ENCODE measurements at places on chromosomes 4 and X.

GRCh38 chr4:59712470-59712869, 1487.7 kb upstream of the ADGRL3 start:
- no peaks in the 10 kb centered on the region for H3K4me1 ChIP-seq
- H3K27me3 ChIP-seq: no peaks in the 10 kb centered on the region
- H3K27ac ChIP-seq: no peak overlapping the region
- H3K36me3 ChIP-seq: no peaks in the 10 kb centered on the region
- DNase-seq: no peak
- no peak overlapping the region for H3K4me3 ChIP-seq

DNA sequence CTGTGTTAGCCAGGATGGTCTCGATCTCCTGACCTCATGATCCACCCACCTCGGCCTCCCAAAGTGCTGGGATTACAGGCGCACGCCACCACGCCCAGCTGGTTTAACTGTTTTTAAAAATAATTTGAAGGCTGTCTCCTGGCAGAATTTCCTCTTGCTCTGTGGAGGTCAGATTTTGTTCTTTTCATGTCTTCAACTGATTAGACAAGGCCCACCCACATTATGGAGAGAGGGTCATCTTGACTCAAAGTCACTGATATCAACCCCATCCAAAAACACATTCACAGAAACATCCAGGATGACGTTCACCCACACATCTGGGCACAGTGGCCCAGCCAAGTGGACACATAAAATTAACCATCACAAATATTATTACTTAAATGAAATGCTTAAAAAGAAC, 365.4 kb downstream of the DHRSX start:
- H3K4me3 ChIP-seq: no peak overlapping the region
- H3K27me3 ChIP-seq: no peaks in the 10 kb centered on the region
- no peaks in the 10 kb centered on the region for H3K36me3 ChIP-seq

GRCh38 chr4:108619372-108620100, 840 bp upstream of the RPL34 start:
- DNase-seq: no peak
- peaks cover 34% of the 10 kb centered on the region for H3K36me3 ChIP-seq
- peak overlapping the region; percentile 88 for H3K4me3 ChIP-seq
- H3K27ac ChIP-seq: no peak overlapping the region

- no peak overlapping the region for H3K27ac ChIP-seq
- no peaks in the 10 kb centered on the region for H3K36me3 ChIP-seq
- H3K27me3 ChIP-seq: no peaks in the 10 kb centered on the region
- H3K4me3 ChIP-seq: no peak overlapping the region
- DNase-seq: no peak
- H3K4me1 ChIP-seq: no peaks in the 10 kb centered on the region
Observed at GRCh38 chr4:158945529-158946108, 157.3 kb upstream of the RAPGEF2 start.

DNA sequence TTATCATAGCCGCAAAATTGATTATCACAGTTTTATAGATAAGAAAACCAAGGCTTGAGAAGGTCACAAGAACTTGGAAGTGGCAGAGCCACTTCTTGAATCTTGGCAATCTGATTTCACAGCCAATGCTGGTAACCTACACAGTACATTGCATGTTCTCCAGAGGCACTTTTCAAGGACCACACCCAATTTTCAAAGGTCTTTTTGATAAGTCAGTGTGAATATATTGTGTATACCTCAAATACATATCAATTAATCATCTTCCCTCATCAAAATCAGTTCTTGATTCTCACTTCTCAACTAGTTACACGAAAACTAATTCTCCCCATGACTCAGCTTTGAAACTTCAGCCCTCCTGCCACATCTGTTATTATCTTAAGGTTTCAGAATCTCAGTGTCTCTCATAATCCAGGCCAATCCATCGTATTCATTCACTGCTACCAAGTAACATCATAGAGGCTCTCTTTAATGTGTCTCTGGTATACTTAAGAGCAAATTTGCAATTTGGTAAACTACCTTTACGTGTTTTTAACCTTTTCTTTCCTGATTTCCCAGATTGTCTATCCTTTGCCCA, 16.8 kb downstream of the CAMK2D start:
- H3K4me3 ChIP-seq: no peak overlapping the region
- no peaks in the 10 kb centered on the region for H3K36me3 ChIP-seq
- no peak overlapping the region for H3K27ac ChIP-seq
- H3K27me3 ChIP-seq: no peaks in the 10 kb centered on the region

DNA sequence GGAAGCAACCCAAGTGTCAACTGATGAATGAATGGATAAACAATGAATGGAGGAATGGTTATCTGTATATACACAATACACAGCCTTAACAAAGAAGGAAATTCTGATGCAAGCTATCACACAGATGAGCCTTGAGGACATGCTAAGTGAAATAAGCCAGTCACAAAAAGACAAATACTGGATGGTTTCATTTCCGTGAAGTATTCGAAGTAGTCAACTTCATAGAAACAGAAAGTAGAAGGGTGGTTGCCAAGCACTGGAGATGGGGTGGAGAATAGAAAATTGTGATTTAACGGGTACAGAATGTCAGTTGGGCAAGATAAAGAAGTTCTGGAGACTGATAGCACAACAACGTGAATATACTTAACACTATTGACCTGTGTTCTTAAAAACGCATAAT, 28.2 kb downstream of the CENPU start:
- no peaks in the 10 kb centered on the region for H3K36me3 ChIP-seq
- H3K4me3 ChIP-seq: no peak overlapping the region
- DNase-seq: no peak
- no peaks in the 10 kb centered on the region for H3K27me3 ChIP-seq

DNA sequence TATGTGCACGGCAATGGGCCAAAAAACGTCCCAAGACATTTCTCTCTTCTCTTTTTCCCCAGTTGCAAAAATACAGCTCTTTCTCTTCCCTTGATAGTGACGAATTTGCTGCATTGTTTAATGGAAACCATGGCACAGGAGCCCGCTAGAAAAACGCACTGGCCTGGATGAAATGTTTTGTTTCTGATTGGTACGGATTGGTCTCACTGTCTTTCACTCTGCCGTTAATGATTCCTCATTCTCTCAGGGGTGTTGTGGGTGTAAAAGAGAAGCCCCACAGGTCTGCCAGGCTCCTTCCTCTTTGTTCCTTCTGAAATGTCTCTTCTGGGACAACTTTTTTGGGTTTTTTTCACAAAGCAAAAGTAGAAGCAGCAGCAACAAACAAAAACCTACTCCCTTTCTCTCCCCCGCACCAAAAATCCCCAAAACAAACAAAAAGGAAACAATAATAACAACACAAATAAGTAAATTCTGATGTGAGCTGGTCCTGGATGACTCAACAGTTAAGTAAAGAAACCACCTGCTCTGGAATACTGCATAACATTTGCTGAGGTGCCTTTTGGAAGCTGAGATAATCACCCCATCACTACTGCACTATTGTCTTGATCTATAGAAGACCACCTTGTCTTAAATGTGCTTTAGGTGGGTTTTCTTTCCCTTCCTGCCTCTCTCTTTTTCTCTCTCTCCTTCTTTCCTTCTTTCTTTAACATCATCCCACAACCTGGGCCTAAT, 89.8 kb downstream of the PLAC1 start:
- no peaks in the 10 kb centered on the region for H3K36me3 ChIP-seq
- H3K4me1 ChIP-seq: peaks cover 42% of the 10 kb centered on the region
- H3K27ac ChIP-seq: 0 out of 2 replicates have a peak overlapping the region, but pooled peaks have one; percentile 14
- H3K27me3 ChIP-seq: no peaks in the 10 kb centered on the region
- DNase-seq: no peak
